ENCODE measurements at places on chromosomes 7 and 10.

DNA sequence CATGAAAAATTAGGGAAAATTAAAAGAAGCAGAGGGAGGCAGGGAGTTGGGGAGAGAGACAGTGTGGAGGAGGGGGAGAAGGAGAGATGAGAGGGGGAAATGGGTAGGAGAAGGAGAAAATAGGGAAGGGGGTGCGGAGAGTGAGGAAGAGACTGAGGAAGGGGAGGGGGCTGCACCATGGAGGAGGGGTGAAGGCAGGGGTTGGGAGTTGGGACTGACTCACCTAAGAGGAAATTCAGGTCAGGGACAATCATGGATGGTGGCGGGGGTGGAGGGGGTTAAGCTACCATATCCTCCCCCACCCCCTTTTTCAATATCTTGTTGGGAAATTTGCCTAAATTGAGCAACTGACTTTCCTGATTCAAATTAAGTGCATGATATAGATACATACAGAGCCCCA, 8.0 kb downstream of the GRK5 start:
- peaks cover 22% of the 10 kb centered on the region for H3K4me1 ChIP-seq
- H3K36me3 ChIP-seq, result no peaks in the 10 kb centered on the region
- no peaks in the 10 kb centered on the region for H3K27me3 ChIP-seq
- DNase-seq, result no peak

DNA sequence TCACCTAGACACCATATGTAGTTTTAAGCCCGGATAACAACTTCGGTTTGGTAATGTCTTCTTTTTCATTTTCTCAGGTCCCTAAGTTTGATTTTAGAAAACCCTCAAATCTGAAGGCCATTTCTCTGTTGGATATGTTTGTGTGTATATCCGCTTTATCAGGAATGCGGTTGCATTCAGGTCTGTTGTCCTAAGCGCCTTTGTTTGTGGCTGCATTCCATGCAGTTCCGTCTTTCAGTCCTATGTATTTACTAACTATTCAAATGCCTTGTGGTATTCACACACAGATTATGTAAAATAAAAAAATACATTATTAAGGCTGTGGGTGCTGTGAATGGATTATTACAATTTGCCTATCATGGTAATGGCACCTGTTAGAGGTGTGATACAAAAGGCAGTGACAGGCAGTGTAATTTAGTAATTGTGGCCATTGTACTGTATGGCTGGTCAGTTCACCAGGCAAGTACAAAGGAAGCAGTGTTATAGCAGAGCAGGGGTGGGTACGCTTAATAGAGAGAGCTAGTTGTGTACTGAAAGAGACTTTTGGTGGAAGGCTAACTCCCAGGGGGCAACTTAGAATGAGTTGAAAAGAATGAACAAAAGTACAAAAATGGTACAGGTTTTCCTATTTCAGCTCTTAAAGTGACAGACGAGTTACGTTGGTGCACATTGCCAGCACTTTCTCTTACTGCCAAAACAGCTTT, 136.4 kb downstream of the VTI1A start:
- H3K4me3 ChIP-seq, result no peak overlapping the region
- peaks cover 6% of the 10 kb centered on the region for H3K4me1 ChIP-seq
- H3K27ac ChIP-seq, result no peak overlapping the region
- H3K36me3 ChIP-seq, result peaks cover 3% of the 10 kb centered on the region
- DNase-seq, result no peak

DNA sequence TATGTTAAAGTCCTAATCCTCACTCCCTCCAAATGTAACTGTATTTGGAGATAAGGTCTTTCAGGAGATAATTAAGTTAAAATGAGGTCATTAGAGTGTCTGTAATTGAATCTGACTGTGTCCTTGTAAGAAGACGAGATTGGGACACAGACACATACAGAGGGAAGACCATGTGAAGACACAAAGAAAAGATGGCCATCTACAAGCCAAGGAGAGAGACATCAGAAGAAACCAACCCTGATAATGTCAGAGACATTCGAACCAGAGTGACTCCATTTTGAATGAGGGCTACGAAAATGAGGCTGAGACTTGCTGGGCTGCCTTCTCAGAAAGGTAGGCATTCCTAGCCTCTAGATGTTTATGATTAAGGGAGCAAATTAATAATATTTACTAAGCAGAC, 542 bp upstream of the SAMD9L start:
- peak overlapping the region; percentile 91 for H3K27ac ChIP-seq
- DNase-seq, result no peak
- peaks cover 20% of the 10 kb centered on the region for H3K4me1 ChIP-seq
- H3K36me3 ChIP-seq, result peaks cover 6% of the 10 kb centered on the region
- peak overlapping the region; percentile 90 for H3K4me3 ChIP-seq

DNA sequence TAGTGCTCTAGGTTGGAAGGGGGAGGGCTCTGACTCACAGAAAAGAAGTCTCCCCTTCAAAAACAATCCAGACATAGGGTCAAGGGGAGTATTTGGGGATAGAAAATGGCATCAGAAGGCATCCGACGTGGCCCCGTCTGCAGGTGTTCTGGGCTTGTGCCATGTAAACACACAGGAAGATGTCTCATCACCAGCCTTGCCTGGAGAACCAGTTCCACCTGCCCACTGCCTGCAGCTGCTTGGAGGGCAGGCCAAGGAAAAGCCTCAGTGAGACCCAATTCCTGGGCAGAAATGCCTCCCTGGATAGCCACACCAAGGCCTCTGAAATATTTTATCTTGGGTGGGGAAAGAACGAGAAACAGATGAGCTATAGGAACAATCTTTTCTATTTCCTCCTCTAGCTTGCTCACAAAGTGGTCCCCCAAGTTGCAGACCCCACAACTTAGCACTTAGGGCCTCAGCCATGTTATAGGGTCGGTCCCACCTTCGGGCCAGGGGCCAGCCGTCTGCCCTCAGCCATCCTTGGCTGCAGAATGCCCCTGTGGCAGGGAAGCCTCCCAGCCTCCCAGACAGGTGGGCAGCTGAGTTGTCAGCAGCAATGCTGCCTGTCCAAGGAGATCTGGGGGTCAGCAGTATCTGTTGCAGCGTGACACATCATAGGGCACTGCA, 54.3 kb upstream of the ECHDC3 start:
- H3K4me3 ChIP-seq, result no peak overlapping the region
- no peak for DNase-seq
- no peaks in the 10 kb centered on the region for H3K27me3 ChIP-seq
- no peaks in the 10 kb centered on the region for H3K36me3 ChIP-seq
- H3K4me1 ChIP-seq, result peaks cover 45% of the 10 kb centered on the region
- no peak overlapping the region for H3K27ac ChIP-seq

DNA sequence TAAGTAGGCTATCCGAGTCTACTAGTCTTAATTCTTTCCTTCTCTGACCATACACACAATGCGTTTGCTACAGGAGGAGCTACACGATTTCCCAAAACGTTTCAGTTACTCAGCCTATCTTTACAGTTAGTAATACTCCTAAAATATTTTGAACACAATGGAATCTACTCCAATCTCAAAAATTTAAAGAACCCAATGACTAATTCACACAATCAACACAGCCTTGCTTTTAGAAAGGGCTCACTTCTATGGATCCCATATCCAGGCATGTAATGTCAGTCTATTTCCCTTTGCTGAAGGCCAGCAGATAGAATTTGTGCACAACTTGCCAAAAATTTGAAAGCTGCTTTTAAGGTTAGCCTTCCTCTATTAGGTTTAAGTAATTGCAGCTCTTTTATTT, 107.2 kb downstream of the VPS41 start:
- H3K27ac ChIP-seq, result no peak overlapping the region
- no peak overlapping the region for H3K4me3 ChIP-seq
- DNase-seq, result no peak
- H3K27me3 ChIP-seq, result no peaks in the 10 kb centered on the region

GRCh38 chr7:16318989-16319915, 102.1 kb downstream of the CRPPA start:
- H3K27ac ChIP-seq, result no peak overlapping the region
- H3K27me3 ChIP-seq, result no peaks in the 10 kb centered on the region
- DNase-seq, result no peak
- H3K4me3 ChIP-seq, result no peak overlapping the region
- no peaks in the 10 kb centered on the region for H3K4me1 ChIP-seq

GRCh38 chr7:151472644-151473380, 32.9 kb upstream of the CRYGN start:
- H3K36me3 ChIP-seq, result peaks cover 39% of the 10 kb centered on the region
- no peak for DNase-seq
- H3K27ac ChIP-seq, result no peak overlapping the region
- no peaks in the 10 kb centered on the region for H3K4me1 ChIP-seq

DNA sequence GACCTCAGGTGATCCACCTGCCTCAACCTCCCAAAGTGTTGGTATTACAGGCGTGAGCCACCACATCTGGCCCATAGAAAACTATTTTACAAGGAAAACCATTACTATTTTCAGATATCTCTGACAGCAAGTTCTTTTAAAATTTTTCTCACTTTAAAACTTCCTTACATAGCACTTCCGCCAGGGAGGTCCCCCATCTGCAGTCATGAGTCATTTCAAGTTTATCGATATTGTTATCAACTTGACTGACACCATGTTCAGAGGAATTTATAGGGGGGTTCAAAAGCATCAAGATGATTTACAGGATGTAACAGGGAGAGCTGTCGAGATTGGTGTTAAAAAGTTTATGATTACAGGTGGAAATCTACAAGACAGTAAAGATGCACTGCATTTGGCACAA, 88.8 kb downstream of the NRBF2 start:
- H3K27ac ChIP-seq, result no peak overlapping the region
- no peaks in the 10 kb centered on the region for H3K36me3 ChIP-seq
- no peak for DNase-seq

DNA sequence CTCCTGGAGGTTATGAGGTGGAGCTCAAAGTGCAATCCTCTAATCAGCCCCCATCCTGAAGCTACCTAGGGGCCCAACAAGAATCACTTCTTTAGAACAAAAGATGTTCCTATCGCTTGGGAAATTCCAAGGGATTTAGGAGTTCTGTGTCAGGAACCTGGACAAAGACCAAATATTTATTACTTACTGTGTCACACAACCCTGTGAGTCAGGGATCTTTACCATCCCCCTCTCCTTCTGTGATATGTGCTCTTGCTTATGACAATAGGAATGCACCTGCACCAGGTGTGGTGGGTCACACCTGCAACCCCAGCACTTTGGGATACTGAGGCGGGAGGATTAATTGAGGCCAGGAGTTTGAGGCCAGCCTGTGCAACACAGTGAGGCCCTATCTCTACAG, 485.8 kb downstream of the PLXDC2 start:
- H3K36me3 ChIP-seq, result no peaks in the 10 kb centered on the region
- H3K4me3 ChIP-seq, result no peak overlapping the region
- H3K27ac ChIP-seq, result no peak overlapping the region
- DNase-seq, result no peak
- H3K27me3 ChIP-seq, result no peaks in the 10 kb centered on the region
- H3K4me1 ChIP-seq, result no peaks in the 10 kb centered on the region

- H3K4me1 ChIP-seq, result no peaks in the 10 kb centered on the region
- no peak overlapping the region for H3K4me3 ChIP-seq
- H3K27me3 ChIP-seq, result no peaks in the 10 kb centered on the region
These were observed 35.5 kb upstream of the DGKI start for GRCh38 chr7:137882261-137882668.

DNA sequence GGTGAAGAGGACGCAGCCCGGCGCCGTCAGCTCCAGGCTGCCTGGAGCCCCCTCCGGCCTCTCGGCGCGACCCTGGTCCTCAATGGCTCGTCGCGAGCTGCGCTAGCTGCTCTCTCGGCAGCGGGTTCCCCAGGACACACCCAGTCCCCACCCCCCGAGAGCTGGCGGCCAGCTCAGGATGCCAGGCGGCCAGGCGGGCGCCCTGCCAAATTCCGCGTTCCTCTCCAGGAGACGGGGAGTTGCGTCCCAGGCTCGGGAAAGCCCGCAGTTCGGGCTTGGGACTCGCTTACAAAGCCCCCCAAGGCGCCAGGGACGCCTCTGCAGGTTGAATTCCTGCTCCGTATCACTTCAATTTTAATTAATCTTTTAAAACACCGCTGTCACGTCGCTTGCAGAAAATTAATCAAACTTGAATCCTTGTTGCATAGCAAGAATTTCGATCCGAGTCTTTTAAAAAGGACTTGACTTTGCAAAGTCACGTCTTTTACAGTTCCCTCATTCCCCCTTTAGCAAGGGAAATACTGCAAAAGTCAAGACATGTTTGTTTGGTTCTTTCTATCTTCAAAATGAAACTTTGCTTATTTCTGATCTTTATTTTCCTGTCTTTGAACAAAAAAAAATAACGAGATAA, 28.2 kb downstream of the SKIDA1 start:
- peaks cover 34% of the 10 kb centered on the region for H3K4me1 ChIP-seq
- peak overlapping the region; percentile 80 for H3K4me3 ChIP-seq
- no peaks in the 10 kb centered on the region for H3K36me3 ChIP-seq
- no peaks in the 10 kb centered on the region for H3K27me3 ChIP-seq

- no peaks in the 10 kb centered on the region for H3K36me3 ChIP-seq
- no peak overlapping the region for H3K27ac ChIP-seq
- no peak overlapping the region for H3K4me3 ChIP-seq
- no peak for DNase-seq
- no peaks in the 10 kb centered on the region for H3K27me3 ChIP-seq
These were observed 12.8 kb downstream of the ZNF467 start for GRCh38 chr7:149760538-149760937.

GRCh38 chr10:30990971-30991646, 40.6 kb downstream of the ZNF438 start:
- no peak overlapping the region for H3K4me3 ChIP-seq
- no peaks in the 10 kb centered on the region for H3K27me3 ChIP-seq
- no peak overlapping the region for H3K27ac ChIP-seq
- no peaks in the 10 kb centered on the region for H3K4me1 ChIP-seq
- no peaks in the 10 kb centered on the region for H3K36me3 ChIP-seq
- DNase-seq, result no peak

- H3K4me1 ChIP-seq, result no peaks in the 10 kb centered on the region
- H3K27me3 ChIP-seq, result no peaks in the 10 kb centered on the region
- H3K27ac ChIP-seq, result no peak overlapping the region
- H3K36me3 ChIP-seq, result no peaks in the 10 kb centered on the region
- no peak overlapping the region for H3K4me3 ChIP-seq
- no peak for DNase-seq
These were observed 296.3 kb upstream of the SEMA3D start for GRCh38 chr7:85483177-85483576.

GRCh38 chr7:141369422-141369821, 181.8 kb upstream of the AGK start:
- no peaks in the 10 kb centered on the region for H3K27me3 ChIP-seq
- H3K36me3 ChIP-seq, result no peaks in the 10 kb centered on the region
- no peak overlapping the region for H3K27ac ChIP-seq
- no peak overlapping the region for H3K4me3 ChIP-seq

DNA sequence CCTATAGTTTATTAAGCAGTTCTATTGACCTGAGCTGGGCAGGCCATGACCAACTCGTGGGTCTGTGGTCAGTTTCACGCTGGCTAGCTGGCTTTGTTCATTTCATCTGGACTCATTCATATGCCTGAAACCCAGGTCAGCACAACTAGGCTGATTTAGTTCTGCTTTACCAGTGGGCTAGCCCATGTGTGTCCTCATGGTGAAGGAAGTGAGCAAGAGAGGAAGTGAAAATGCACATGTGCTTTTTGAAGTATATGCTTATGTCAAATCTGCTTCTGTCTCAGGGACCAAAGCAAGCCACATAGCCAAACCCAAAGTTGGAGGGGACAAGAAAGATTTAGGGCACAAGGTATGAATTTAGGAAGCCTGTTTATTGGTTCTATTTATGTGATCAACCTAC, 154.5 kb downstream of the RNF133 start:
- peak; percentile 11 for DNase-seq
- no peaks in the 10 kb centered on the region for H3K27me3 ChIP-seq
- no peak overlapping the region for H3K4me3 ChIP-seq
- no peaks in the 10 kb centered on the region for H3K36me3 ChIP-seq

Measured in common myeloid progenitor, CD34-positive (primary cell).